ENCODE measurements at places on chromosomes 13 and 19. TPM values are rescaled to one million over a fixed set of nuclear protein-coding genes. Genes with fewer than 3 reads are reported as not detected.

GRCh38 chr13:97212601-97213040 is 9.5 kb upstream of the MBNL2 start:
- no peak for DNase-seq

ATXN8OS gene
- not detected for polyA plus RNA-seq

- no peak for DNase-seq
Measured at GRCh38 chr13:113179374-113180230, 21.2 kb downstream of the PROZ start.

SERTAD1 gene
- polyA plus RNA-seq, result 6.1 TPM

GRCh38 chr13:98105929-98106336 is 37.0 kb upstream of the FARP1 start:
- peak; percentile 10 for DNase-seq

GRCh38 chr19:22052644-22053013 is 345 bp downstream of the ZNF257 start:
- no peak for DNase-seq

DNA sequence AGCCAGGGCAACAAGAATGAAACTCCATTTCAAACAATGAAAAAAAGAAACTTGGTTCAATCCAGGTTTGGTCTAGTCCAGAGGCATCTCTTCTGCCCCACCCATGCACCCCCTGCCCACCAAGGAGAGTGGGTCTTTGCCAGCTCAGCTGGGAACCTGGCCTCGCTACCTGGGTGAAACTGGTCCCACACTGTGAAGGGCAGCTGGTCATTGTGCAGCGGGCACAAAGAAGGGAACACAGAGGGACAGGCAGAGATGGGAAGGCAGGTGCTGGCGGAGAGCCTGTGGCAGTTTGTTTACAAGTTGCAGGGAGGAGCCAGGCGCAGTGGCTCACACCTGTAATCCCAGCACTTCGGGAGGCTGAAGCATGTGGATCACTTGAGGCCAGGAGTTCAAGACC is 50.2 kb downstream of the CPAMD8 start:
- no peak for DNase-seq

SIGLEC10 gene
- polyA plus RNA-seq, result 1.5 TPM

SDHAF1 gene
- 13.0 TPM for polyA plus RNA-seq

GRCh38 chr19:46890423-46891170 is 29.8 kb downstream of the ARHGAP35 start:
- no peak for DNase-seq

- DNase-seq, result no peak
Measured at GRCh38 chr13:73616861-73617260, 517.3 kb downstream of the KLF12 start.

GRCh38 chr19:13190781-13191540 is 40.8 kb downstream of the IER2 start:
- DNase-seq, result no peak

DNA sequence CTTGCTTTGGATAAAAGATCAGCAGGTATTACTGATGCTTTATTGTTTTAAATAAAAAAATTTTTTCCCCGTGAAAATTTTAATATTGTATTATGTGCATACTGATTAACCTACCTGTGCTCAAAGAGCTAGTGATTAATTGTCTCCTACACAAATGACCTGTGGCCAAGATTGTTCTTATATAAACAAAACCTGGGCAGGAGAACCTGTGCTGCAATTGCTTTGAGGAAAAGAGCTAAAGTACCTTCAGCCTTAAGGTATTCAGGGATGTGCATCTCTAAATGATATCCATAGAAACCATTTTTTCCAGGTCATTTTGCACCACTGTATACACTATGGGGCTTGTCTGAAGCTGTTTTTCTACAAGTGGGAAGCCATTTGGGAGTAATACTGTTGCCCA is 1.2 kb downstream of the FRY start:
- no peak for DNase-seq

KLK5 gene
- polyA plus RNA-seq, result 0.56 TPM

GRCh38 chr19:50661023-50661422 is 11.8 kb downstream of the C19orf81 start:
- DNase-seq, result no peak

DNA sequence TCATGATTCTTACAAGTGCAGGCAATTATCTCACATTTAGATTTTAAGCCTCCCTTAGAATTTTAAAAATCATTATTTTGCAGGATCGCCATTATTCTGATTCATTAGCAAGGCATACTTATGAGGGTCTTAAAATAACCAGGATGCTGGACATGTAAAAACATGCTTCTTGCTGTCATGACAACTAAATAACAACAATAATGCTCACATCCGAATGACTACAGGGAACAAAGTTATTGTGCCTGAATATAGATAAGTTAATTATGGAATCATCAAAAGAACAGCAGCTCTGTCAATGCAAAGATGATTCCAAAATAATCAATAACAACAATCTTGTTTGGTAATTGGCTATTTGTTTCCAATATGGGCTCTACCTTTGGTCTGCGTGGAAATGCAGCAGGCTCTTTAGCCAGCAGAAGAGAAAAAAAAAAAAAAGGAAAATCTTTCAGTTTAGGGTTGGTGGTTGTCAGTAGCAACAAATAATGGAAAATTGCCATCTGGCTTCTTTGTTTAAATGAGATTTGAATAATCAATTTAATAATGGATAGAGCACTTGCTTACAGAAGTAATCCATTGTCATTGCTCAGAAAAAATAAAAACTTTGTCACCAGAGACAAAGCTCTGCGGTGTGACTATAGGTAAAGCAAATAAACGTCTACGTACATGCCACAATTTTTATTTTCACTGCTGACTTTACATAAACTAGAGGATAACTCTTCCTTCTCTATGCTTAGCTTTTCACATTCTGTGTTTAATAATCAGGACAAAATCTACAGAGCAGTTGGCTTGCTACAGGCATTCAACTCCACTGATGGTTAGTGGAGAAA is 468.9 kb upstream of the TSHZ3 start:
- DNase-seq, result peak; percentile 39

DNA sequence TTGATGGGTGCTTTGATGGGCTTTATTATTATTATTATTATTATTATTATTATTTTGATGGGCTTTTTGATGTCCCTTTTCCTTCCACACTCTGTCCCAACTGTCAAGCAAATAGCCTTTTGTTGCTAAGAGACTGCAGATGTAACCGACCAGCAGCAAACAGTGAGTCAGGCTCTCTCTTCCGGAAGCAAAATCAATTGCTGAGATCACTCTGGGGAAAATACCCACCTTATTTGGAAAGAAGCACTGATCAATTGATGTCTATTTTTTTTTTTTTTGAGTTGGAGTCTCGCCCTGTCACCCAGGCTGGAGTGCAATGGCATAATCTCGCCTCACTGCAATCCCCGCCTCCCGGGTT is 2.9 kb downstream of the LDLR start:
- no peak for DNase-seq

HIF3A gene
- polyA plus RNA-seq, result 194 TPM

ZNF724 gene
- 6.9 TPM for polyA plus RNA-seq

- DNase-seq, result no peak
Measured at GRCh38 chr13:97696921-97697320, 256.6 kb upstream of the IPO5 start.

IFNL1 gene
- not detected for polyA plus RNA-seq

PLIN5 gene
- polyA plus RNA-seq, result 3.1 TPM

DNA sequence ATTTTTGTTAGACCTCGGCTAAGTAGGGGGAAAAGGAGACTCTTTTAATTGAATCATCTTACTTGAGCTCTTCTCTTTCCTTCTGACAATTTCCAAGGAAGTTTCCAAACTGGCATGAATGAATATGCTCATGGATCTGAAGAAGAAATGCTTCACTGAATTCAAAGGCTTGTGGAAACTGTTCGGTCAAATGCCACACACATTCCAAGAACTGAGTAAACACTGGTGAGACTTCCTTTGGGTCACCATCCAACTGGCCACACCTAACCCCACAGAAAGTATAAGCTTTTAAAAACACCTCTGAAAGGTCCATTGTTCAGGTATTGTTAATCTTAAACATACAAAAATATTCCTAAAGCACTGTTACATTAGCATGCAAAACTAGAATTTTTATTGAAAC is 33.6 kb downstream of the MTMR6 start:
- no peak for DNase-seq

HSD17B14 gene
- polyA plus RNA-seq, result 6.9 TPM

ZNF470 gene
- polyA plus RNA-seq, result 7.9 TPM

DNA sequence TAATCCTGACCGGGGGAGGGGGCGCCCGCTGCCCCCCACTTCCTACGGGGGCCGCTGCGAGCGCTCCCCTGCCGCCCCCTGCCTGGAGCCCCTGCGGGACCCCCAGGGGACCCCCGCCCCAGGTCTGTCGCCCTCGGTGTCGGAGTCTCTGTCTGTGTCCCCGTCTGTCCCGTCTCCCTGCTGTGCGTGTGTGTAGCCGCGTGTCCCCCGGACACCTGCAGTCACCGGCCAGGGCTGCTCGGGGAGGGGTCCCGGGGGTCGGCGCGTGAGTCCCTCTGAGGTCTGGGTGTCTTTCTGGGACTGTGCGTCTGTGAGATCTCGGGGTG is 7.7 kb upstream of the NFIC start:
- DNase-seq, result no peak

LGALS4 gene
- 2.5 TPM for polyA plus RNA-seq

GRCh38 chr19:31266196-31266595 is 83.0 kb downstream of the TSHZ3 start:
- no peak for DNase-seq

- no peak for DNase-seq
Measured at GRCh38 chr19:8700956-8701355, 2.4 kb upstream of the ACTL9 start.

DNA sequence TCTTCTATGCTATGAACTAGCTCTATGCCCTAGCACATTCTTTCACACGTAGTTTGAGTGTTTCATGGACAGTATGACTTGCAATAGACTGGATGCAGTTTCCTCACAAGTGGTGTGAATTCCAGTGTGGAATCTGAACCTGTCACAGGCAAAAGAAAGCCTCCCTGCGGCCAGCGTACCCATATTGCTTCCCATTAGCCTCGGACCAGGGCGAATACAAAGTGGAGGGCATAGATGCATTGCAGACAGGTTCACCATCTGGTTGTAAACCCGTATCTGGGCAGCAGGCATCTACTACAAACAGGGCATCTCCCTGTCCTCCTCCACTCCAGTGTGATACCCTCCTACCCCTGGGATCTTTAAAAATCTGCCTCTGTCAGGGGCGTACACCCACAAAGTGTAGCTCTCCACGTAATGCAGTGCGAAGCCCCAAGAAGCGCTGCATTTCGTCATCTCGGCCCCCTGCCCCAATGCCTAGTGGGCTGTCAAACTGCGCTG is 1.4 kb upstream of the CIC start:
- DNase-seq, result no peak

- no peak for DNase-seq
Measured at GRCh38 chr13:75160984-75161383, 321.0 kb downstream of the TBC1D4 start.

DNA sequence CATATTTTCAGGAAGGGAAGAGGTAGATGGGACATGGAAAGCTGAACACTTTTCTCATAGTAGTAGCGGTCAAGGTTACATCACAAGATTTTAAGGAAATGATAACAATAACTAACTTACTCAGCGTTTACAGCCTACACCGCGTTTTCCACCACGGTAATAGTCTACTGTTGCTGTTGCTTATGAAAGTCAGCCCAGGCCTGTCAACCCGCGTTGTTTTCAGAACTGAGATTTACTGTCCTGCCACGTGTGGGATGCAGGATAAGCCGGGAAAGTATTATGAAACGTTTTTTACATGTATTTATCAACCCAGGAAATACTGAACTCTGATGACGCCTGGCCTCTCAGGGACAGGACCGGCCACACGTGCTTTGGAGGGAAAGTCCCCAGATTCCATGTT is 36.0 kb upstream of the LAMP1 start:
- DNase-seq, result no peak

DNA sequence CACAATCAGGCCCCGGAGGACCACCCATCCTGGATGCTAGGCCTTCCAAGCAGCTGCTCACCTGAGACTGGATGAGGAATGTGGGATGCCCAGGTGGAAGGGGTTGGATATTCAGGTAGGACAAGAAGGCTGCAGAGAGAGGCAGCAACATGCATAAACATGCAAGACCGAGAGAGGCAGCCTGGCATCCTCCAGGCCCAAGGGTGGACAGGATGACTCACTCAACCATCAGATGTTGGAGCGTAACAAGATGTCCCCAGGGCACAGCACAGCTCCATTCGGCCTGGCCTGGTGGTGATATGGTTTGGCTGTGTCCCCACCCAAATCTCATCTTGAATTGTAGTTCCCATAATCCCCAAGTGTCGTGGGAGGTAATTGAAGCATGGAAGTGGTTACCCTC is 10.0 kb upstream of the CABP5 start:
- no peak for DNase-seq

DNA sequence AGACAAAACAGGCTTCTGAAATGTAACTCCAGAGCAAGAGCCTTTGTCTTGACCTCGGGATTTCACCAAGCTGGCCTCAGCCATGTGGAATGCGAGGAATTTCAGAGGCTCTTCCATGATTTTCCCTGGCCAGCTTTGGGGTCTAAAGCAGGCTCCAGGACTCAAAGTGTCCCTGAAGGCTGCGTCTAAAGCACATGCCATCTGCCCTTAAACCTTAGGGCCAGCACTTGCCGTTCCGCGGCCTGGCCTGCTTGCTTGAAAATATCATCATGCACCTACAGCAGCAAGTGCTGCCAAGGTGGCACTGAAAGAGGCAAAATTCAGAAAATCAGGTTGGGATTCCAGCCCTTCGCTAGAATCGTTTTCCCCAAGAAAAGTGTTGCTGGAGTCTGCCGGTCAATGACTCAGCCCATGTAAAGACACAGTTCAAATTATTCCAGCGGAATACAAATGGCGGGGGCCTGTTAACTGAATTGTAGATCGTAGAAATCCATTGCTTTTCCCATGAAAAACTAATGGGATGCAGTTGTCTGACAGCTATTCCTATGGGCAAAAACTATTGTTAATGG is 105.7 kb upstream of the RAP2A start:
- DNase-seq, result no peak

DNA sequence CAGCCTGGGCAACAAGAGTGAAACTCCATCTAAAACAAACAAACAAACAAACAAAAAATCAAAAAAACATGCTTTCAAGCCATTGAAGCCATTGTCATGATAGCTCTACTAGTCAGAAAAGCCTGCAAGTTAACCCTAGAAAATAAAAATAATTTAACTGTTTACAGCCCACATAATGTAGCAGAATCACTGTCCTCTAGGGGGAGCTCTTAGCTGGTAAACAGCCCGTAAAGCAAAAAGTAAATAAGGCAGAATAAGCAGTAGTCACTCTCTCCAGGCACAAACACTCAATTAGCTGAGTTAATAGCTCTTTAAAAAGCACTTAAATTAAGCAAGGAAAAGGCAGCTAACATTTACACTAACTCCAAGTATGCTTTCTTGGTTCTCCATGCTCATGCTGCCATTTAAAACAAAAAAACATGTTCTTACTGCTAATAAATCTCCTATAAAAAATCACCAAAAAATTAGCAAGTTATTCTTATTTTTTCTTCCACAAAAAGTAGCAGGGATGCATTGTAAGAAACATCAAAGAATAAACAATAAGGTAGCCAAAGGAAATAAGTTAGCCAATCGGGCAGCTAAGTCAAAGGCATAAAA is 11.3 kb downstream of the LILRB4 start:
- no peak for DNase-seq

NPAS1 gene
- polyA plus RNA-seq, result 1.9 TPM

LGALS7 gene
- polyA plus RNA-seq, result 2.2 TPM

- DNase-seq, result no peak
Measured at GRCh38 chr13:105569816-105570215, 965.6 kb downstream of the EFNB2 start.

- no peak for DNase-seq
Measured at GRCh38 chr19:48745208-48745995, 1.3 kb downstream of the IZUMO1 start.

TTC9B gene
- polyA plus RNA-seq, result 0.31 TPM
